ENCODE measurements at places on chromosomes 4 and X. TPM values are rescaled to one million over a fixed set of nuclear protein-coding genes. Genes with fewer than 3 reads are reported as not detected.

DNA sequence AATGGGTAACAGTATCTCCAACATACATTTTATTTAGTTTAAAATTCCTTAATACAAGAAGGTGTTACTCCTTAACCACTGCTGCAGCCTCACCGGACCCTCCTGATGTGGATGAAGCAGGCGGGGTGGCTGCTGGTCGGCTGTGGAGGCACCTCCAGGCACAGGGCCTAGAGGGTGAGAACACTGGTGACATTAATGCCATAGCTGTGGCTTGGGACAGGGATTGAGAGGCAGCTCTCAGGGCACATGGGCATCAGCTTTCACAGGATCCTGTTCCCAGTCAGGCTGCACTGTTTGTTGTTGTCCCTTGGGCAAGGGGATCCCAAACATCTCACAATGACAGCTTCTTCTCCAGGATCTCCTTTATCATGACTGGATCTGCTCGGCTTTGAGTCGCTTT is 90.0 kb downstream of the GATB start:
- H3K4me3 ChIP-seq: no peak overlapping the region
- no peak overlapping the region for H3K27ac ChIP-seq

GRCh38 chrX:119501511-119502148 is 33.4 kb downstream of the SLC25A5 start:
- H3K27ac ChIP-seq: peak overlapping the region; percentile 9
- no peak for DNase-seq
- no peaks in the 10 kb centered on the region for H3K27me3 ChIP-seq
- H3K4me3 ChIP-seq: no peak overlapping the region
- H3K36me3 ChIP-seq: no peaks in the 10 kb centered on the region

Gene SHOX
- not detected for total RNA-seq

DNA sequence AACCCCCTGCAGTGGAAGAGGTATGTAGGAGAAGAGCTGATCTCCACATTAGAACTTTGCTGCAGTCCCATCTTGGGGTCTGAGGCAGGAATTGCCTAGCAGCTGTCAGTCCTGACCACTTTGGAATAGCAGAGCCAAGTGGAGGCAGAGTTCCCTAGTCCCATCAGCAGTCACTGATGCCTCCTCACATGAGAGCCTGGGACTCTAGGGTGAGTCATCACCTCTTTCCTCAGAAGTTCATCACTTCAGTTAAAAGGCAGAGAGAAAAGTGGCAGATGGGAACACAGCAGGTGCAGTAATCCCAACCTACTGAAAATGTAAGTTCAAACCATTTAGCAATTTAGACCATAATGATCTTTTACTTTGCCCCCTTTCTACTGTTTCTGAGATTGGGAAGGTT is 73.9 kb upstream of the MED14 start:
- H3K27me3 ChIP-seq: no peaks in the 10 kb centered on the region
- no peak for DNase-seq
- H3K4me3 ChIP-seq: no peak overlapping the region
- no peak overlapping the region for H3K27ac ChIP-seq
- H3K4me1 ChIP-seq: no peaks in the 10 kb centered on the region

DNA sequence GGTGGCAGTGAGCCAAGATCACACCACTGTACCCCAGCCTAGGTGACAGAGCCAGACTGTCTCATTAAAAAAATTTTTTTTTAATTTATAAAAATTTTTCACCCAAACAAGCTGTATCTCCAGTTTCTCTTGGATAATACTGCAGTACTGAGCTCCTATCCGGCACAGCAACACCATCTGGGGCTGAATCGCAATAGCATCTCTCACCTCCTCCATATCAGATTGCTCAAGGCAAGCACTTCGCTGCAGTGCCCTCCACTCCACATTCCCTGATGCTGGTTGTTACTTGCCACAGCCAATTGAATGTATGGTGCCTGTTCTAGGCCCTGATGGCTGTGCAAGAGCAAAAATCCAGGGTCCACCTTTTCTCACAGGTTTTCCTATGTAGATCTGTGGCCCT is 69.3 kb upstream of the FAM241A start:
- no peaks in the 10 kb centered on the region for H3K27me3 ChIP-seq
- no peaks in the 10 kb centered on the region for H3K36me3 ChIP-seq
- no peaks in the 10 kb centered on the region for H3K4me1 ChIP-seq
- H3K4me3 ChIP-seq: no peak overlapping the region

DNA sequence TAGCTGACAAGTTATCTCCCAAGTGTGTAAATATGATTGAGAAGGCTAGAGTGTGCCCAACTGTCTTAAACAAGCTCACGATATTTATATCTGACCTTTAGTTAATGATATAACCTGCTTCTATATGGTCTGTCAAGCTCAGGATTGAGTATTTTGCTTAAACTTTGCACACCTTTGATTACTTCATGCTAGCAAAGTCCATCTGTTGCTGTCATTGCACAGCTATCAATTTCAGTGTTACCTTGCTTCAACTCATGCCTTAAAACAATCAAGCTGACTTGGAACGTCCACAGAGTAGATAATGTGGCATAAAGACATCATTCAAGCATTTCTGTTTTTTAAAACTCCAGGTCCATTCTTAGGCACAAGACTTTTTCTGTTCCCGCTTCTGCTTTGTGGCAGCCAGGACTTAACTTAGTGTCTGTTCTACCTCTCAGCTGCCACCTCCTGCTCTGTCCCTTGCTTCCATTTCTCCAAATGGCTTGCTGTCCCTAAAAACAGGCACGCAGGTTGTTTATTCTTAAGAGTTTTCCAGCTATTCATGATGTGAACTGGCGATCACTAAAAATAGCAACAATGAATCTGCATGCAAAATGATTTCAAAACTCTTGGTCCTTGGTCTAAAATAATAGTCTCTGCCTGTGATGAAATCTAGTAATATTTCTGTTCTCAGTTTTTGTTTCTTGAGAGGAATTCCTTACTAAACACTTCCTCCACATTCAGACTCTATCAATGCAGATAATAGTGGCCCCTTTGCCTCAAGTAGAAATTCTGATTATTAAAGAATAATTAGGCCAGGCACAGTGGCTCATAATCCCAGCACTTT is 16.3 kb upstream of the NEIL3 start:
- H3K4me1 ChIP-seq: no peaks in the 10 kb centered on the region
- H3K36me3 ChIP-seq: no peaks in the 10 kb centered on the region
- H3K27ac ChIP-seq: no peak overlapping the region

GRCh38 chr4:59936566-59936965 is 1263.6 kb upstream of the ADGRL3 start:
- no peak overlapping the region for H3K27ac ChIP-seq
- no peaks in the 10 kb centered on the region for H3K4me1 ChIP-seq
- H3K4me3 ChIP-seq: no peak overlapping the region
- no peak for DNase-seq
- no peaks in the 10 kb centered on the region for H3K27me3 ChIP-seq
- H3K36me3 ChIP-seq: no peaks in the 10 kb centered on the region

- H3K27ac ChIP-seq: no peak overlapping the region
- H3K27me3 ChIP-seq: peaks cover 35% of the 10 kb centered on the region
- H3K4me3 ChIP-seq: peak overlapping the region; percentile 45
- H3K36me3 ChIP-seq: no peaks in the 10 kb centered on the region
- no peak for DNase-seq
Observed at GRCh38 chr4:133149932-133150471, 908 bp downstream of the PCDH10 start.

GRCh38 chr4:145719752-145720624 is 40.0 kb downstream of the C4orf51 start:
- no peak overlapping the region for H3K27ac ChIP-seq
- no peaks in the 10 kb centered on the region for H3K36me3 ChIP-seq
- H3K27me3 ChIP-seq: no peaks in the 10 kb centered on the region
- DNase-seq: no peak
- H3K4me1 ChIP-seq: no peaks in the 10 kb centered on the region
